Activated CD4-positive, alpha-beta memory T cell treated with anti-CD3 and anti-CD28 coated beads for 36 hours (primary cell): ENCODE measurements at places on chromosomes 13 and 19.
A peak's percentile ranks its signal among the peaks of the same experiment; 100 is the strongest.

DNA sequence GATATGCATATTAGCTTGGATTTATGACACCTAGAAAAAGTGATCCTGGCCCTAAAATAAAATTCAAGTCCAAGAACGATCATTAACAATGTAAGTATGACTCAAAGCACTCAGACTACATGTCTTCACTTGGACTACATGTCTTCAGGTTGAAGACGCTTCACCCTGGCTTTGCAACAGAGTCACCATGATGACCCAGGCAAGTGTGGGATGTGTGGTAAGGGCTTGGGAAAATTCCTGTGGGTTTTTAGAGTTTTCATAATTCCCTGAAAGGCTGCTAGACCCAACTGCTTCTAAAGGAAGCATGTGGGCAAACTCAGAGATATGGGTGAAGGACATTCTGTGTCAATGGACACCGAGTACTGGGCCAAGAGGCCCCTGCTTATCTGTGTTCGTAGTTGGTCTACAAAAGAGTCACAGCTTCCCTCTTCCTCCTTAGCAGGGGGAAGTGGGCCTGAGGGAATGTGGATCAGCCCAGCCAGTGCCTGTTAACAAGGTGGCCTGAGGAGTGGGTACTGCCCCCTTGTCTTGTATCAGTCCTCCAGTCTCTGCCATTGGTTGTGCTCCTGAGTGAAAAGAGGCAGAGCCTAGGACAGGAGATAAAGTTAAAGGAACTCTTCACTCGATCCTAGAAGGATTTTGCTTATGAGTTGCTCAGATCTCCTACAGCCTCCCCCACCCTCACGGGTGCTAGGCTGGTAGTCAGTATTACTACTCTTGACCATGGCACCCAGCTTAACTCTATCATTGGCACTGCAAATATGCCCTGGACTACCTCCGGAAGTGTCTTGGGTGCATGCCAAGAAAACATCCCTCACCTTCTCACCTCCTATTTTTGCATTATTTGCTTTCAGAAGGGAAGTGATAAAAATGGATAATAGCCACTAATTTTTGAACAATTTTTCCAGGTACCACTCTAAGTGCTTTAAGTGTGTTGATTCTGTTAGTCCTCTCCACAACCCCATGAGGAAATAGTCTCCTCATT lies 406.3 kb downstream of the COG6 start:
- no peaks in the 10 kb centered on the region for H3K36me3 ChIP-seq
- no peaks in the 10 kb centered on the region for H3K27me3 ChIP-seq
- H3K27ac ChIP-seq = no peak overlapping the region
- no peak for DNase-seq
- no peak overlapping the region for H3K4me3 ChIP-seq

DNA sequence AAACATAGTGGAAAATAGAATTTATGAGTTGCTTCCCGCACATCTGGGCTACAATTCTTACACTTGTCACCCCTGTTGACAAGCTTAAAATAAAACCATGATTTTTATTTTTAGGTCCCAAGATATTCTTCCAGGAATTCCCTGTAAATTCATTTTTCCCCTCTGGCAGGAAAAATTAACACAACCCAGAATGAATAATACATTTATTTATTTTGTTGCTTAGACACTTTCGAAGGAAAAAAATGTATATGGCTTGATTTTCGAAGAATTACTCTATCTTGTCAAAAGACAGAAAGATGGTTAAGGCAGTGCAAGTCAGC lies 74.4 kb downstream of the LHFPL6 start:
- no peaks in the 10 kb centered on the region for H3K4me1 ChIP-seq
- peaks cover 16% of the 10 kb centered on the region for H3K27me3 ChIP-seq
- DNase-seq = no peak
- H3K4me3 ChIP-seq = no peak overlapping the region
- no peak overlapping the region for H3K27ac ChIP-seq

GRCh38 chr13:51397262-51397941 lies 55.4 kb downstream of the INTS6 start:
- H3K4me3 ChIP-seq = no peak overlapping the region
- peaks cover 36% of the 10 kb centered on the region for H3K4me1 ChIP-seq
- no peaks in the 10 kb centered on the region for H3K27me3 ChIP-seq

GRCh38 chr19:46173886-46174480 lies 25.9 kb downstream of the IGFL2 start:
- no peak overlapping the region for H3K4me3 ChIP-seq
- no peaks in the 10 kb centered on the region for H3K36me3 ChIP-seq
- H3K27me3 ChIP-seq = peaks cover 34% of the 10 kb centered on the region
- no peaks in the 10 kb centered on the region for H3K4me1 ChIP-seq

GRCh38 chr19:4380254-4380727 lies 20.1 kb downstream of the SH3GL1 start:
- H3K36me3 ChIP-seq = no peaks in the 10 kb centered on the region
- peak overlapping the region; percentile 74 for H3K4me3 ChIP-seq
- H3K4me1 ChIP-seq = peaks cover 58% of the 10 kb centered on the region
- DNase-seq = peak; percentile 75
- peak overlapping the region; percentile 92 for H3K27ac ChIP-seq
- H3K27me3 ChIP-seq = no peaks in the 10 kb centered on the region

GRCh38 chr13:42715909-42716308 lies 65.5 kb upstream of the FAM216B start:
- H3K27ac ChIP-seq = no peak overlapping the region
- H3K4me3 ChIP-seq = no peak overlapping the region
- no peak for DNase-seq

DNA sequence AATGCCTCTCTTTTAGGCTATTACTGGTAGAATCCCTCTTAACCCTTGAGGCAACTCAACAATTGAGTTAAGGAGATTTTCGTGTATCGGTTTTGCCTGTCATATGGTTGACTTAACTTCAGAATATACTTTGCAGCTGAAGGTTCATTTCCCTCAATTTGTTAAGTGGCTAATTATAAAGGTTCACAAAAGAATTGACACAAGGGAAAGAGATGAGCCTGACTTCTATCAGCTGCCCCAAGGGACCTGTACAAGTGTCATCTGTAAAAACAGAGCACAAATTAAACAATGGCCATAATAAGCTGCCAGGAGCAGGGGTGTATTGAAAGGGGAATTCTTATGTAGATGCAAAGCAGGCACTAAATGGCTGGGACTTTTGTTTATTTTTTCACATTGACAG lies 334.8 kb upstream of the OBI1 start:
- no peak for DNase-seq
- peaks cover 6% of the 10 kb centered on the region for H3K27me3 ChIP-seq
- no peak overlapping the region for H3K4me3 ChIP-seq

DNA sequence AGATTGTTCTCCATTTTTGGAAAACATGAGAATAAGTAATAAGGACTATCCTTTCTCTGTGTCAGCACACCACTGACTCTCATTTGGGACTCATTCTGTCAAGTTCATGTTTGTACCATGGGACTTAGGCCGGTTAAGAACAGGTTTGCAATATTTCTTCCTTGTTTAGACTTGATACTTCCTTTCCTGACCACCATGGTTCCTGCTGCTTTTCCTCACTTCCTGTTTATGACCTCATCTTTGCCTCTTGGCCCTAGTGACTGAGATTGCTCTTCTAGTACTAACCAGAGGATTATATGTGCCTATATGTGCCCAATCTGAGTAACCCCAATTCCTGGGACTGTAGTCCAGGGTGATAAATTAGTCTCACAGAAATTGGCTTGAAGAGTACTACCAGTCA lies 32.5 kb upstream of the NDFIP2 start:
- no peak overlapping the region for H3K4me3 ChIP-seq
- peak overlapping the region; percentile 3 for H3K27ac ChIP-seq
- DNase-seq = no peak

- H3K36me3 ChIP-seq = no peaks in the 10 kb centered on the region
- no peak for DNase-seq
- H3K4me3 ChIP-seq = no peak overlapping the region
- no peak overlapping the region for H3K27ac ChIP-seq
Observed at GRCh38 chr13:28751175-28751960, 32.6 kb upstream of the SLC46A3 start.

DNA sequence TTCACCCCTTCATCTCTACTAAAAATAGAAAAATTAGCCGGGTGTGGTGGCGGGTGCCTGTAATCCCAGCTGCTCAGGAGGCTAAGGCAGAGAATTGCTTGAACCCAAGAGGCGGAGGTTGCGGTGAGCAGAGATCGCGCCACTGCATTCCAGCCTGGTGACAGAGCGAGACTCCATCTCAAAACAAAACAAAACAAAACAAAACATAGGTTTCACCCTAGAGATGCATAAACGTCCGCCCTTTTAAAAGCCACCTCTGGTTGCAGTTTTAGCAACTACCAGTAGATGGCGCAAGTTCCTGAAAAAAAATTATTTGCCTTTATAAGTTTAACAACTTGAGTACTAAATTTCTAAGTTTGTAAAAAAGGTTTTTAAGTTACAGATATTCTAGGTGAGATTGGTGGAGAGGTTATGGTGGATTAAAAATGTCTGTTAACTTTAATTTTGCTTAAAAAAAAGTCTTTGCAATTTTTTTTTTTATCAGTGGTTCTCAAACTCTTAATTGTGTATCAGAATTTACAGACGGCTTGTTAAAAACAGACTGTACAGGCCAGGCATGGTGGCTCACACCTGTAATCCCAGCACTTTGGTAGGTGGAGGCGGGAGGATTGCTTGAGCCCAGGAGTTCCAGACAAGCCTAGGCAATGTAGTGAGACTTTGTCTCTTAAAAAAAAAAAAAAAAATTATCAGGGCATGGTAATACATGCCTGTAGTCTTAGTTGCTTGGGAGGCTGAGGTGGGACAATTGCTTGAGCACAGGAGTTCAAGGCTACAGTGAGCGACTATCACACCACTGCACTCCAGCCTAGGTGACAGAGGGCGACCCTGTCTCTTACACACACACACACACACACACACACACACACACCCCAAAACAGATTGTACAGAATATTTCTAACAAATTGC lies 42.1 kb downstream of the NAA16 start:
- H3K27me3 ChIP-seq = no peaks in the 10 kb centered on the region
- peak overlapping the region; percentile 73 for H3K27ac ChIP-seq
- no peak overlapping the region for H3K4me3 ChIP-seq
- peaks cover 53% of the 10 kb centered on the region for H3K4me1 ChIP-seq

DNA sequence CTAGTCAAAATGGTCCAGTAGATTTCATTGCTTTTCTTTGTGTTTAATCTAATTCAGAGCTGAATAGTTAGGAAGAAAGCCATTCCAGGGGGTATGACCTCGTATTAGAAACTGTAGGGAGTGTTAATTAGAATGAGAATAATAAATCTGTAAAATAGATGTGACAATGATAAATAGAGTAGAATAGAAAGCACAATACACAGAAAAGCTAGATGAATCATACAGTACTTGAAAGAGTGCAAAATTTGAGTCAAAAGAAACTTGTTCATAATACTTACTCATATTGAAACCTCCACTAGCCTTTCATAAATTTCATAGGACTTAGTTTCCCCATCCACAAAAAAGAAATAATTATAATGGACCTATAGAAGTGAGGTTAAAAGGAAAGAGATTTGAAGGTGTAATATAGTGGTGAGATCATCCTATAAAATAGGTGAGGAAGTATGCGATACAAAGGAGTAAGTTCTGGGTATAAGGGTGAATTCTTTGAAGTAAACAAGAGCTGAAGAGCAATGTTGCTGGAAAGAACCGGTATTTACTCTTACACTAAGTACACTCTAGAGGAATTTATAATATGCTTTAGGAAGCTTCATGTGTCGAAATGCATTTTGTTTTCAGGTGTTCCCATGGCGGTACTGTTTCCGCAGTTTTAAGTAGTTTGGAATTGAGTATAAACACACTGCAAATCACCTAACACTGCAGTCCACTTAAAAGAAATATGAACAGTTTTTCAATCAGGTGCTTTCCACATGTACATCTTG lies 21.9 kb downstream of the PCDH17 start:
- no peak overlapping the region for H3K4me3 ChIP-seq
- no peak overlapping the region for H3K27ac ChIP-seq
- H3K27me3 ChIP-seq = no peaks in the 10 kb centered on the region
- H3K4me1 ChIP-seq = no peaks in the 10 kb centered on the region
- DNase-seq = no peak
- no peaks in the 10 kb centered on the region for H3K36me3 ChIP-seq

DNA sequence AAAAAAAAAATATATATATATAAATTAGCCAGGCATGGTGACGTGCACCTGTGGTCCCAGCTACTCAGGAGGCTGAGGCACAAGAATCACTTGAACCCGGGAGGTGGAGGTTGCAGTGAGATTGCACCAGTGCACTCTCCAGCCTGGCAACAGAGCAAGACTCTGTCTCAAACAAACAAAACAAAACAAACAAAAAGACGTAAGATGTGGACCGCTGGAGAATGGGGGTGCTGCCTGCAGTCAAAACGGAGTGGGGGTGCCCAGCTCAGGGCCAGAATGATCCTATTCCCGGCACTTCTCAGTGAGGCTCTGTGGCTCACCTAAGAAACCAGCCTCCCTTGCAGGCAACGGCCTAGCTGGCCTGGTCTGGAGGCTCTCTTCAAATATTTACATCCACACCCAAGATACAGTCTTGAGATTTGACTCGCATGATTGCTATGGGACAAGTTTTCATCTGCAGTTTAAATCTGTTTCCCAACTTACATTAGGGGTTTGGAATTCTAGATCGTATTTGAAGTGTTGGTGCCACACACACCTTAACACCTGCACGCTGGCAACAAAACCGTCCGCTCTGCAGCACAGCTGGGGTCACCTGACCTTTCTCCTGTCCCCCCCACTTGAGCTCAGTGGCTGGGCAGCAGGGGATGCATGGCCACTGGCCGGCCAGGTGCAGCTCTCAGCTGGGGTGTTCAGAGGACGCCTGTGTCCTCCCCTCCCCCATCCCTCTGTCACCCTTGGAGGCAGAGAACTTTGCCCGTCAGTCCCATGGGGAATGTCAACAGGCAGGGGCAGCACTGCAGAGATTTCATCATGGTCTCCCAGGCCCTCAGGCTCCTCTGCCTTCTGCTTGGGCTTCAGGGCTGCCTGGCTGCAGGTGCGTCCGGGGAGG lies at the start of gene F7:
Gene F7, plus strand, starts transcription at position 760 of the 889 bp plus-strand sequence. Its CDS starts 51 bp downstream, at position 811.
- H3K4me1 ChIP-seq = peaks cover 2% of the 10 kb centered on the region
- no peaks in the 10 kb centered on the region for H3K36me3 ChIP-seq
- peaks cover 3% of the 10 kb centered on the region for H3K27me3 ChIP-seq
- H3K4me3 ChIP-seq = no peak within 1 kb of the TSS
- no peak within 1 kb of the TSS for H3K27ac ChIP-seq
- no peak for DNase-seq

DNA sequence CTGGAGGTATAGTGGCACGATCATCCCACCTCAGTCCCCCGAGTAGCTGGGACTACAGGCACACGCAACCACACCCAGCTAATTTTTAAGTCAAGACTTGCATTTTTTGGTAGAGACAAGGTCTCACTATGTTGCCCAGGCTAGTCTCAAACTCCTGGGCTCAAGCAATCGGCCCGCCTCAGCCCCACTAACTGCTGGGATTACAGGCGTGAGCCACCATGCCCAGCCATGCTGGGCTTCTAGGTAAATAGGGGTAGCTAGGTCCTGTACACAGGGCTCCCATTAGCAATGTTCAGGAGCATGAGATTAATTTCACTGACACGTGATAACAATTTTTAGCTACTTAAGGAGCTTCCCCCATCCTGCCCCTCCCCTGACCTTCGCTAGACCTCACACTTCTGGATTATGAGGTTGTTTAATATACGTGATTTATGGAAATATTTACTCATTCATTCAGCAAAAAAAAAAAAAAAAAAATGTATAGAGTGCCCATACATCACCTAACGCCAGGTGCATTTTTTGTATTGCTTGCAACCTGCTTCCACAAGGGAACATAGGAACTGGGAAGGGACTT lies 19.2 kb downstream of the TMEM272 start:
- no peaks in the 10 kb centered on the region for H3K36me3 ChIP-seq
- H3K4me1 ChIP-seq = peaks cover 76% of the 10 kb centered on the region
- peak overlapping the region; percentile 84 for H3K27ac ChIP-seq
- no peak for DNase-seq

- peaks cover 3% of the 10 kb centered on the region for H3K4me1 ChIP-seq
- H3K27me3 ChIP-seq = peaks cover 39% of the 10 kb centered on the region
- no peak for DNase-seq
- H3K27ac ChIP-seq = no peak overlapping the region
Observed at GRCh38 chr13:28531845-28532387, 37.0 kb upstream of the FLT1 start.
